ENCODE measurements at places on chromosomes 6 and 20.

DNA sequence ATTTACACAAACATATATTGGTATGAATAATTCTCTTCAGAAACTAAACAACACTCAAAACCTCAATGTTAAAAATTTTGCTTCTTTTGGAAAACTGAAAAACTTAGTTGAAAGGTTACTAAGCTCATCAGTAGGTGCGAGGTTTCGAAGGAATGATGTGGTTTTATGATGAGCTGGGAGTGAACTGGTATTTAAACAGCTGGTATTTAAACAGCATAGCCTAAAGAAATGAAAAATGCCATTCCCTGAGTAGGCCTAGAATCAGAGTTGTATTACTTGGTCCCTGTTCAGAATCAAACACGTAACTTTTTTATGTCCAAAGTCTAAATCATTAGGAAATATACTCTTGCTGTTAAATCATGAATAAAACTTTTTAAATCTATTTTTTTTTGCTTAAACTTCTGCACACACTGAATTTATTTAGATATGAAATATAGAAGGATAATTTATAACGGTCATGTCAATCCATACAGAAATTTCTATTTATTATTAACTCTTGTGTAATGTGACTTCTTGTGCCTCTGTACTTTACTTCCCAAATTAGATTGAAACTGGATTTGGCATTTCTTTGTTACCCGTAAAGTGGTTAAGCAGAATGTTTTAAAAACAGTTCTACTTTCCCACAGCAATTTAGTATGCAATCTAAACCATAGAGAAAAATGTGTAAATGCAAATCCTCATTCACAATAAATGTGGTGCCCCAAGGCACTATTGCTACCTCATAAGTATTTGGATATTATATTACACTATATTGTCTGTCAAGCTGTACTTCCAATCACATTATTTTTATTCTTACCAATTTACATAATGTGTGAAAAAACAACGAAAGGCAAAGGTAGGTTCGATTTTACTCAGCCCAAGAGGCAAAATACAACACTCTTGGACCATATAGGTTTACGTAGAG lies 124.1 kb downstream of the HS3ST5 start:
- DNase-seq: no peak

GRCh38 chr6:41583565-41583964 lies 37.4 kb downstream of the FOXP4 start:
- no peak for DNase-seq

DNA sequence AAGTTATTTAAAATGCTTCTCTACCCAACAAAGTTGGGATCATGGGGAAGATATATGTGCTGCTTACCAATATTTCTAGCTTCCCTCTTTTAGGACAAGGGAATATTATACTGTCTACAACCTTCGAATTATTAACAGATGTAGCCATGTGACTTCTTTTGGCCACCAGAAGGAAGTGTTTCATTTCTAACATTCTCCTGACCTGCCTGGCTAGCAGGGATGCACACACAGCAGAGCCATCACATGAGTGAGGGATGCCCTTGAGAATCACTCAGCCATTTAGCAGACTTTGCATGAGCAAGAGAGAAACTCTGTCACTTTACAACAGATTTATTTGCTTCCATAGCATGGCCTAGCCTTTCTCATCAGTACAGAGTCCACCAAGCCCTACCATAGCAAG lies 230.7 kb upstream of the MARCKS start:
- no peak for DNase-seq

- DNase-seq: no peak
These were observed 8.0 kb downstream of the JAG1 start for GRCh38 chr20:10665791-10666190.

- DNase-seq: no peak
These were observed 85.4 kb downstream of the SOX4 start for GRCh38 chr6:21678990-21679389.

GRCh38 chr20:19712721-19713260 lies 45.3 kb upstream of the RIN2 start:
- no peak for DNase-seq

DNA sequence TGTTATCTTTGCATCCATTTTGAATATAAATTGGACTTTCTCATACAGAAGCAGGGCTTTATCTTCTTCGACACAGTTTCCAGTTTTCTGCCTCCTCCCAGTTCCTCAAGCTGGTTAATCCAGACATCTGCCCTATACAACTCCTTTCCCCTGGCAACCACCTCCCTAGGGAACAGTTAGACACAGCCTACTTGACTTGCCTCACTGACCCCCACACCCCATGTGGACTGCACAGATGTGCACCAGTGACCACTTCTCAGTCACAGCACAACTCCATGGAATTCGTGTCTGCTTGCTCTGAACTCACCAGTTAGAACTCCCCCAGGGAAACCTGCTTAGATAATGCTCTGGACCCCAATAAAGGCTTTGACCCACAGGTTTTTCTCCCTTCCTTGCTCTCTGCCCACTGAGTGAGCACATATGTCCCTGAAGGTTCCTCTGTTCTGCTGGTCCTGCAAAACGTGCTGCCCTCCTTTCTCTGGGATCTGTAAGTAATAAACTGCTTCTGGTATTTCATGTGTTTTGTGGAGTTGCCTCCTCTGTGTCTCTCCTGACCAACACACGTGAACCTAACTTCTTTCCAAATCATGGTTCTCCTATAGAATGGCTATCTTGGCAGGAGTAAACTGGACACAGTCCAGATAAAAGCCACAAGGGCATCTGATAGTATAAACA lies 351.2 kb downstream of the CD83 start:
- DNase-seq: no peak

GRCh38 chr20:25236450-25237304 lies 11.2 kb upstream of the PYGB start:
- no peak for DNase-seq

GRCh38 chr6:170198298-170198697 lies 92.6 kb downstream of the DLL1 start:
- DNase-seq: no peak

GRCh38 chr6:154887051-154887450 lies 108.1 kb upstream of the TIAM2 start:
- DNase-seq: no peak

DNA sequence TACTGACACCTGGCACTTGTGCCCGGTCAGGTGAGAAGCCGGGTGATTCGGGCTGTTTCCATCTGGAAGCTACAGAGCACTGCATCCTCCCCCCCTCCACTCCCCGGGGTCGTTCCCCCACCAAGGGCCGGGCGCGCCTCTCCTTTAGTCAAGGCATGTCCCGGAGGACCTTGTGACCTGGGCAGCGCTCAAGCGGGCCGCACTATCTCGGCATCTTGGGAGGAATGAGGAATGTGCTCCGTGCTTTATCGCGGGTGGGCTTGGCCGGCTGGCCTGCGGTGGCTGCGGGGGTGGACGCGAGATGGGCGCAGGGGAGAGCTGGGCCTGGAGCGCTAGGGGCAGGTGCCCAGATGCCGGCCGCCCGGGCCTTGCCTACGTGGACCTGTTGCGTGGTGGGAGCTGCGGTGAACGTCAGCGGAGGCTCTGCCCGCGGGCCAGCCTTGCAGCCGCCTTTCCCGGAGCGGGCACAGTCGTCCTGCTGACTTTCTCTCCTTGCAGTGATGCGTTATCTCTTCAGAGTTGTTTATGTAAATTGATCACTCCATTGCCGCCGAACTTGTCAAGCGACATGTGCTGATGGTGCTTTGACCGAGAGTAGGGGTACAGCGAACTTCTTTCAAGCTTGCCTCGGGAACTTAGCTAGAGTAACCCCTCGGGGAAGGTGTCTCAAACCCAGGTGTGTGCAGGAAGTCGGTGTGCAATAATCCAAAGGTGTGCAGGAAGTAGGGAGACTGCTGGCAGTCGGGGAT lies 1.1 kb downstream of the LRRC1 start:
- no peak for DNase-seq

- DNase-seq: no peak
These were observed 123.3 kb downstream of the BMP7 start for GRCh38 chr20:57143173-57143572.

GRCh38 chr20:58611236-58612030 lies 39.6 kb upstream of the STX16 start:
- no peak for DNase-seq

- no peak for DNase-seq
These were observed 4.7 kb upstream of the SLC22A2 start for GRCh38 chr6:160263196-160263939.
